ENCODE measurements at places on chromosomes 11 and 22.

- DNase-seq, result no peak
Observed at GRCh38 chr11:112355726-112356125, 95.1 kb upstream of the PLET1 start.

DNA sequence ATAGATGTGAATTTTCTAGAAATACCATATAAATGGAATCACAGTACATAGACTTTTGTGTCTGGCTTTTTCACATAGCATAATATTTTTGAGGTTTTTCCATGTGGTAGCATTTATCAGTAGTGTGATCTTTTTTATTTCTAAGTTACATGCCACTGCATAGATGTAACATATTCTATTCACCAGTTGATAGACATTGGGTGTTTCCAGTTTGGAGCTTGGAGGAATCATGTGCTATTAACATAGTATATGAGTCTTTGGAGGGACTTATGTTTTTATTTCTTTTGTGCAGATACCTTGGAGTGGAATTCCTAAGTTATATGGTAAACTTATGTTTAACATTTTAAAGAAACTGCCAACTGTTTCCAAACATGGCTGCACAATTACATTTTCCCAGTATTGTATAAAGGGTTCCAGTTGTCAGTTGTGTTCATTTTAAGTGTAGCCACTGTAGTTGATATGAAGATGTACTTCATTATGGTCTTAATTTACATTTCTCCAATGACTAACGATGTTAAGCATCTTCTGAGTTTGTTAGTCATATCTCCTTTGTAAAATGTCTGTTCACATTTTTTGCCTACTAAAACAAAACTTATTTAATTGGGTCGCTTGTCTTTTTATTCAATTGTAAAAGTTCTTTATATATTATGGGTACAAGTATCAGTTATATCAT, 145.7 kb upstream of the TRPC6 start:
- DNase-seq, result no peak

- no peak for DNase-seq
Observed at GRCh38 chr11:66204412-66204811, 64.0 kb upstream of the RAB1B start.

- DNase-seq, result no peak
Observed at GRCh38 chr11:123211149-123211852, 16.3 kb upstream of the CLMP start.

DNA sequence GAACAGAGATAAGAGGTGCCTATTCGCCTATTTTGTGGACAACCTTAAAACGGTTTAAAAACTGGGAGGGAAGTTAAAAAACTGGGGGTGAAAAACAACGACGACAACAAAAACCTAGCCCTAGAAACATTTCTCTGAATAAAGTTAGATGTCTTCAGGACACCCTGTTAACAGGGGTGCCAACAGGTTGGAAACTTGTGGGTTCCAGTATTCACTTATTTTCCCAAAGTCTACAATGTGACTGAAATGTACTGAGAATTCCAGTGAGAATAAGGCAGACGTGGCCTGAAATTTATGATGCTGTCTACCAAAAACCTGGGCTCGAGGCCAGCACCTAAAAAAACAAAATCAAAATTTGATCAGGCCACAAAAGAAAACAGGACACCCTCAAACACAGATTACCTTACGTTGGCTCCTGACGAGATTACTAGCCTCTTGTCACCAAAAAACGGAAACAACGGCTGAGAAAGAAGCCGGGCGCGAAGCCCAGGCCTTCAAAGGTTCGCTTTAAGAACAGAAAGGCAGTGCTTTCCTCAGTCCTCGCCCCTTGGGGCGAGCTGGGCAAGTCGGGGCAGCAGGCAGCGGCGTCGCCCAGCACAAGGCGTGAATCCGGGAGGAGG, 906 bp downstream of the CCDC90B start:
- no peak for DNase-seq

- no peak for DNase-seq
Observed at GRCh38 chr22:29080106-29080975, 7.5 kb downstream of the KREMEN1 start.

GRCh38 chr11:103714246-103714645, 322.2 kb upstream of the DDI1 start:
- DNase-seq, result no peak

GRCh38 chr11:102453302-102453695, 734 bp upstream of the TMEM123 start:
- DNase-seq, result no peak

GRCh38 chr22:32097881-32098499, 54.9 kb downstream of the SLC5A1 start:
- DNase-seq, result no peak

- no peak for DNase-seq
Observed at GRCh38 chr11:15969701-15970329, 386.5 kb downstream of the SOX6 start.

- no peak for DNase-seq
Observed at GRCh38 chr11:36743039-36743438, 145.0 kb upstream of the RAG2 start.

DNA sequence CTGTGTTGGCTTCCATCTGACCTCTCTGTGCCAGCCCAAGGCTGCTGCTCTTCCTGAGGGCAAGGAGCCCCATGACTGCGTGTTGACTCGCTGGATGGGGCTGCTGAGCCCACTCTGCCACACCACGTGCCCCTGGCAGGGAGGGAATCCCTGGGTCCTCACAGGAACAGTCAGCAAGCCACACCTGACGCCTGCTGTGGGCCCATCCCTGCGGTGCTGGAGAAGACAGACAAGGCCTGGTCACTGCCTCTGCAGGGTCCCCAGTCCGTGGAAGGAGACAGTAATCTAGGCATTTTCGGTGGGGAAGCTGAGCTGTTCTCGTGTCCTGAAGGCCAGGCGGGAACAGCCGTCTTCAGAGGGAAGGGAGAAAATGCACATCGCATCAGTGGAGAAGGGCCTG, 10.6 kb upstream of the PPP6R3 start:
- no peak for DNase-seq

DNA sequence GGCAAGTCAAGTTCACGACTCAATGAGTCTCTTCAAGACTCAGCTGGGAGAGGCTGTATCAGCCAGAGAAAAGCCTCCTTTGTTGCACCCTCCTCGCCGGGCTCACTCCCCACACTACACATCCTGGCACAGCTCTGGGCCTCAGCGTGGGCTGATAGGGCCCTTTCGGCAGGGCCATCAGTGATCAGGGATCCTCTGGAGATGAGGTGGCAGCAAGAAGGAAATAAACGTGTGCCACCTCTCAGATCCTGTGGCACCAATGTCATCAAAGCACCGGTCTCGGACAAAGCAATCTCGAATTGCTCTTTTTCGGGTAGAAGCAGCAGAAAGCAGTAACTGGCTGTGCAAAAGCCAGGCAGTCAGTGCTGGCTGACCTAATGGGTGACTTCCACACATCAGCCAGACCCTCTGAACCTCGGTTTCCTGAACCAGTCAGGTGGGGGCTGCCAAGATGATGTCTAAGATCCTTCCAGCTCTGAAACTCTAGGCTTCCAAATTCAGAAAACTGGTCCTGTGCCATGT, 2.1 kb downstream of the EHD1 start:
- no peak for DNase-seq

DNA sequence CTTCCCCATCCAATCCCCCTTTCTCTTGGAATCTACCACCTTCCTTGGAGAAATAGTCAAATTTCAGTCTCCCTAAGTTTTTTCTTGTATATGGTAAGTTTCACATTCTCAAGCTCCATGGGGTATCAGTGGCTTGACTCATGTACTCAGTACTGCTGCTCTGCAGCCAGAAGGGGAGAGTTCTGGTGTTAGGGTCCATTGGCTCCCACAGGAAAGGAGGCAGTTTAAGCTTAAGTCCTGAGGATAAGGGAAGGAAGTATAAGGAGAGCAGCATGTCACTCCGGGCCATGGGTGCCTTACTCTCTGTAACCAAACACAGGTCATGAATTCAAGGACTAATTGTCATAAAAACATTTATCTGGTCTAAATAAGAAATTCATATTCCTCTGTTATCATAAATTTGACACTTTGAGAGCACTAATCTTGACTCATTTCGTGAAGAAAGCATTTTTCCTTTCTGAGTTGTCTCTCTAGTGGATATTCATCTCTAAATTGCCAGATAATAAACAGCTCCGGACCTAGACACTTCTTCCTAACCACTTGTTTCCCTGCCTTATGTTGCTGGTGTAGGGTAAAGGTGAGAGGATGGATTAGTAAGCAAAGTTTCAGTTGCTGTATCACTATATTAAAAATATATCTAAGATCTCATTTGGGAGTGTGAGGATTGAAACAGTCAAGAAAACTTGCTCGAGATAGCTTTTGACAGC, 20.1 kb upstream of the SORL1 start:
- DNase-seq, result no peak

GRCh38 chr11:119195680-119196079, 10.4 kb downstream of the NHERF4 start:
- no peak for DNase-seq

DNA sequence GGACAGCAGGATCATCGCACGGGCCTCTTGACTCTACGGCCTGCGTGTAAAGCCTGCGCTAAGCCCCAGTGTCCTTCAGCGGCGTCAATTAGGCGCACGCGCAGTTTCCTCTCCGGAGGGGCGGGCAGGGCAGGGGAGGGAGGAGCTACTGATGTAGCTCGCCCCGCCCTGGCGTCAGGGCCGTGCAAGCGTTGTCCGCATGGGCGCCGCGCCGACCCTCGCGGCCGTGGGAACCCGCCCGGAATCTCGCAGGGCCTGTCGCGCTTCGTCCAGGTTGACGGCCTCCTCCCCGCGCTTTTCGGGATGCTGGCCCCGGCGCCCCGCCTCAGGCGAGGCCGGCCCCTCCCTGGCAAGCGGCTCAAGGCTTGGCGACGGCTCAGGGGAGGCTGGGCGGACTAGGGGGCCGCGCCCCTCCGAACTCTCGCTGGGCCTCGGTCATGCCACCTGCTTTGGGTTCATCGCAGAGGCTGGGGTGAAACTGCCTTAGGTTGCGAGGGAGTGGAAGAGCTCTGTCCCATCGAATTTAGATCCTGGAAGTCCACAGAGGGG, 61.1 kb downstream of the ST3GAL4 start:
- DNase-seq, result no peak

DNA sequence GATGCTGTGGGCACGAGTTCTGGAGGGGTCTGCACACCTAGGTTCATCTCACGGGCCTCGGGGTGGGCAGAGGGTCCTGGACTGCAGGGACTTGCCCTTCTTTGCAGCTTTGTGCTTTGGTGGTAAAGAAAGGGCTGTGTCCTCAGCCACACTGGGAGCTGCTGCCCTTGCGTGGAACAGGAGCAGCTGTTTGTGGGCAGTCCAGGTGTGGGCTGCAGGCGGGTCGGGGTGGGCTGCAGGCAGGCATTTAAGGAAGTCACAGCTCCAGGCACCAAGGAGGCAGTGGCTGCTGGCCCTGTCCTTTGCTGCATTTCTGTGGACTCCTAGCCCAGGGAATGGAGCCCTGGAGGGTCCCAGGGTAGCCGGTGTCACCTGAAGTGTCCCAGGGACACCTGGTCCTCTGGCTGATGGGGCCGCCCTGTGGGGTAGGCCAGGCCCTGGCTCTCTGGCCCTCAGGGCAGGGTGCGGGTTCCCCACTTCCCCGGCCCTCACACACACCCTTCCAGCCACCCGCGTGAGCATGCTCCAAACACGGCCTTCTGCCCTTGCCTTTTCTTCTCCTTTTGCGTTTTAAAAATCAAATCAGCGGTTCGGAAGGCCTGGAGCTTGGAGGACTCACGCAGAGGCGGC, 1240.3 kb downstream of the BRD1 start:
- DNase-seq, result no peak

- peak; percentile 96 for DNase-seq
Observed at GRCh38 chr22:37674951-37675929, at the start of gene LGALS1. Gene LGALS1 (plus strand): TSS chr22:37675636. CDS start chr22:37675703, 67 bp downstream.

DNA sequence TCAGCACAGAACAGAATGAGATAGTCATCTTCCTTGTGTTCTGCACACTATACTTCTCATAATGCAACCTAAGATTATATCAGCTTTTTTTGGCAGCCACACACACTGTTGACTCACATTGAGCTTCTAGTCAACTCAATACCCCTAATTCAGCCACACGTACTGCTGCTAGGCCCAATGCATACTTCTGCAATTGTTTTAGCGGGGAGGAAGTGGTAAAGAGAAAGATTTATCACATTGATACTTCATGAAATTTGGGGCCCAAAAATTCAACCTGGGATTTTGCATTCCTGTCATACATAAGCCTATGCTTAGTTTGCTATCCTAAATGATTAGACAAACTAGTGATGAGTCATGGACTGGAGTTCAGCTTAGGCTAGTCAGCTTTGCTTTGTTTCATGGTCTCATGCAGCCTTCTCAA, 8.6 kb upstream of the UPB1 start:
- no peak for DNase-seq

DNA sequence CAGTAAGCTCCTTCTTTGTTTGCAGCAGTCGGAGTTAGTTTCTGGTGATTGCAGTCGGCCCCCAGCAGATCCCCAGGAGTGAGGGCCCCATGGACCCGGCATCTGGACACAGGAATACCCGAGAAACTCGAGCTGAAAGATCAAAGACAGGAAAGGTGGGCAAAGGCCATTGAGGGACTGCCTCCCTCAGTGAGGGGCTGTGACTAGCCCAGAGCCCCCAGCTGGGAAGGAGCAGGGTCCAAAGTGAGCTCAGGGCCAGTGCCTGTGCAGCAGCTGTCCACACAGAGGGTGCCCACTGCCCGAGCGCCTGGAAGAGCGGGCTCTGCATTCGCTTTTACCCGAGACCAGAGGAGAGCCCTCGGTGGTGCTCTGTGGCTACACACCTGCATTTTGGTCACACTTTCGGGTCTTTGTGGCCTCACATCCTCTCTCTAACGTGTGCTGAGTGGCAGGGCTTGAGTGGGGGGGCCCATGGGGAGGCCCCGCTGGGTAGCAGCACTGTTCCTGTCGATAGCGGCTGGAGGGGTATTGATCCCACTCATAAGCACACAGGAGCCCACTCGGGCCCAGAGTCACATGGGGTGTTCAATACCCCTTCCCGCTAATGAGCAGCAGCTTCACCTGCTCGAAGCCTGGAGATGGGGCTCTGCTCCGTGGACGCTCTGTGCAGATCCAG, 532.9 kb downstream of the TBC1D22A start:
- DNase-seq, result peak; percentile 80

- no peak for DNase-seq
Observed at GRCh38 chr22:36065462-36065774, 36.8 kb upstream of the RBFOX2 start.

DNA sequence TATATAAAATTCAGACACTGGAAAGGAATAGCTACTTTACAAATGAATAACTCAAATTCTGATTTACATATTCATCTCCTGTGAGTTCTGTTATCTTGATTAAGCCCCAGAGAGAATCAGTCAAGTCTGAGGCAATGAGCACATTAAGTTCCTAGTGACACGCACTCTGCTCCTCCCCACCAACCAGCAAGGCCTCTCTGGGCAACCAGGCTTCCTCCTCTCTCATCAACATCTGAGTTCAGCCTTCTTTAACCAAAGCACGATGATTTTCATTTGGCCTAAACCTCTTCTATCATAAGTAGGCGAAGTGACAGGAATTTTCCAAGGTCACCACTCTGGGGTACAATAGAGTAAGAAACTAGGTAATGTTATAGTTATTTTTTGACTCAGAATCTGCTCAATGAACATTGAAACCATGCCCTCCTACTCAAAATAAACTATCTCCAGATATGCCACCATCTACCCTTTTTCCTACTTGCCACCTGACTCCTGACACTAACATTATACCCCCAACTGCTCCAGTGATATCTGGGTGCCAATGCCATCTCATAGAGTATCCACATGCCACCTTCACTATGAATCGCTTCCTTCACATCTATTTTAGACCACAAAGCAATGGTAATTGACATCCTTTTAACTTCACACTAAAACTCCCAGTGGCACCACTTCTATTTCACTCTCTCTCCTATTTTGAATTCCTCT, 114.8 kb downstream of the FAM76B start:
- DNase-seq, result no peak
